SK-N-SH (cell line): ENCODE measurements at places on chromosomes 1 and 21. TPM values are rescaled to one million over a fixed set of nuclear protein-coding genes. Genes with fewer than 3 reads are reported as not detected.

DNA sequence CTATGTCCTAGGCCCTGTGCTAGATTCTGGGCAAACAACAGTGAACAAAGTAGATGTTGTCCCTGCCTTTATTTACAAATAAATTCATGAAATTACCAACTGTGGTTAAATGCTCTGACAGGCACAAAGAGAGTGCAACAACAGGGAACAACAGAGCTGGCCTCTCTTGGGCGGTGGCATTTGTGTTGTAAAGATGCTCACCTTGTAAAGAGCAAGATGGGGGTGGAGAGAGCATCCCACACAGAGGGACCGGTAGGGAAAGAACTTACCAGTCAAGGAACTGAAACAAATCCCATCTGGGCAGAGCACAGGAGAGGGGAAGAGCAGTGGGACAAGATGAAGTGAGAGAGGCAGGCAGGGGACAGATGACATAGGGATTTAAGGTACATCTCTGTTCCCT, 21.6 kb upstream of the SLC22A15 start:
- DNase-seq: no peak

DNA sequence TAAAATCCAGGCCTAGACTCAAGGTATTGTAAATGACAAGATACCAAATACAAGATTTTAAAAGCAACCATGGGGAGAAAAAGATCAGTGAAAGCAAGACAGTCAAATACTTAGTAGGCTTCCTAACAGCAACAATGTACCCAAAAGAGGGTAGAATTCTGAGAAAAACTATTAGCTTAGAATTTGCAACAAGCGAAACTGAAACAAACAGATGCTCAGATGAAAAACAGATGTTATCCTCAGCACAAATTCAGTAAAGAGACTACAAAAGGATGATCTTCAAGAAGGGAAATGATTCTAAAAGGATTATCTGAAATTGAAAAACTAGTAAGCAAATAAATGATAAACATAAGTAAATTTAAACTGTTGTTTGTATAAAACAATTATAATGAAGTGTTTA, 40.0 kb downstream of the PDC start:
- DNase-seq: no peak

- no peak for DNase-seq
These were observed 60.7 kb upstream of the BTG3 start for GRCh38 chr21:17673261-17674020.

- DNase-seq: no peak
These were observed 26.4 kb downstream of the GIPC2 start for GRCh38 chr1:78072216-78072615.

DNA sequence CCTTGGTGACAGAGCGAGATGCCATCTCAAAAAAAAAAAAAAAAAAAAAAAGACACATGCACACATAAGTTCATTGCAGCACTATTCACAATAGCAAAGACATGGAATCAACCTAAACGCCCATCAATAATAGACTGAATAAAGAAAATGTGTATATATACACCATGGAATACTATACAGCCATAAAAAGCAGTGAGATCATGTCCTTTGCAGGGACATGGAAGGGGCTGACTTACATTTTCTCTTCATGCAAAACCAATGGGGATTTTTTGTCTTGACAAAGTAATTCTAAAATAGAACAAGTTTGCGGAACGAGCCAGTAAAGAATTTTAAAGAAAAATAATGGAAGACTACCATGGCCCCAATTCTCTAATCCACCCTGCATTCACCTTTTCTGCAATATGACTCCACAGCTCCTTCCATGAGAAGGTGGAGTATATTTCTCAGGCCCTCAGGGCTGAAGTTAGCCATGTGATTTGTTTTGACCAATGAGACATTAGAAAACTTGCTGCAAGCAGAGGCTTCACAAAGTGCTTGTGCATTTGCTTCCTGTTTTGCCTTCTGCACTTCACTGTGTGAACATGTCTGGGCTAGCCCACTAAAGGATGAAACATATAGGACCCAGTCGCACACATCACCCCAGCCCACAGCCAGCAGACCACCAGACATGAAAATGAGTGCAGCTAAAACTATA, 78.8 kb upstream of the NR5A2 start:
- DNase-seq: no peak

GRCh38 chr1:244092293-244092963, 41.3 kb downstream of the ZBTB18 start:
- no peak for DNase-seq

DNA sequence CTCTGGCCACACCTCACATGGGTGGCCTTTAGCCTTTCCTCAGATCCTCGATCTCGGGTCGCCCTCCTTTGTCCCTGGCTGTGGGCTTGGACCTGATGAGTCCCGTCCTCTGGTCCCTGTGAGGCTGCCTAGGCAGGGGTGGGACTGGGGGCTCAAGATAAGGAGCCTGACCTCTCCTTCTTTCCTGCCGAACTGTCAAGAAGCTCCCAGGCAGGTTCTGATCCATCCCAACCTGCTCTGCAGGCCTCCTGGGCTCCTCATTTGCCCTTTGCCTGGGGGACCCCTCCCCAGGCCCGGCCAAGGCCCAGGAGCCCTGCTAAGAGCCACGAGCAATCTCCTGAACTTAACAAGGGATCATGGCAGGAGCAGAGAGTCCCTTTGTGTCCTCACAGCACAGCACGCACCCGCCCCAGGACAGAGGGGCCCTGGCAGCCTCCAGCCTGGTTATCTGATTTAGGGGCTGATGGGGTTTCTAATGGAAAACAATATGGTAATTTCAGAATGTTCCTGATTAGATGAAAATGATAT, 82.4 kb upstream of the POU3F1 start:
- DNase-seq: no peak

DNA sequence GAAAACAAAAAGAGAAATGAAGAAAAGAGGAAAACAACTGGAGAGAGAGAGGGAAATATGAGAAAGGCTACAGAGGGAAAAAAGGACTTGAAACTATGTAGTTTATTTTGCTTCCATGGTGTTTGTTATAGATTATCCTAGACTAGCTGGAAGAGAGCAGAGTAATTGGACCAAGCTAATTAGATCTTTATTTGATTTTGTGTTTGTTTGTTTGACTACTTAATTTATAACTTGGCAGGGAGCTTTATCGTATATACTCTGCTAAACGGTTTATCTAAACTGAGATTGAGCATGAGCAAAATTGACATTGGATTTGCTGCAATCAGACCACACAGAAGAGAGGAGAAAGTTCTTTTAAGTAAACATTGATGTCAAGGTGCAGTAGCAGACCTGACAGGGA, 443.8 kb upstream of the USP24 start:
- no peak for DNase-seq

C4BPA gene
- not detected in 2 replicates for polyA plus RNA-seq

SYNC gene
- polyA plus RNA-seq: 25.6 and 32.0 TPM in 2 replicates

SV2A gene
- polyA plus RNA-seq: 22.7 and 27.6 TPM in 2 replicates
